ENCODE measurements at places on chromosomes 1 and 21.

GRCh38 chr1:225980005-225980836, 18.9 kb downstream of the SDE2 start:
- DNase-seq: no peak

DNA sequence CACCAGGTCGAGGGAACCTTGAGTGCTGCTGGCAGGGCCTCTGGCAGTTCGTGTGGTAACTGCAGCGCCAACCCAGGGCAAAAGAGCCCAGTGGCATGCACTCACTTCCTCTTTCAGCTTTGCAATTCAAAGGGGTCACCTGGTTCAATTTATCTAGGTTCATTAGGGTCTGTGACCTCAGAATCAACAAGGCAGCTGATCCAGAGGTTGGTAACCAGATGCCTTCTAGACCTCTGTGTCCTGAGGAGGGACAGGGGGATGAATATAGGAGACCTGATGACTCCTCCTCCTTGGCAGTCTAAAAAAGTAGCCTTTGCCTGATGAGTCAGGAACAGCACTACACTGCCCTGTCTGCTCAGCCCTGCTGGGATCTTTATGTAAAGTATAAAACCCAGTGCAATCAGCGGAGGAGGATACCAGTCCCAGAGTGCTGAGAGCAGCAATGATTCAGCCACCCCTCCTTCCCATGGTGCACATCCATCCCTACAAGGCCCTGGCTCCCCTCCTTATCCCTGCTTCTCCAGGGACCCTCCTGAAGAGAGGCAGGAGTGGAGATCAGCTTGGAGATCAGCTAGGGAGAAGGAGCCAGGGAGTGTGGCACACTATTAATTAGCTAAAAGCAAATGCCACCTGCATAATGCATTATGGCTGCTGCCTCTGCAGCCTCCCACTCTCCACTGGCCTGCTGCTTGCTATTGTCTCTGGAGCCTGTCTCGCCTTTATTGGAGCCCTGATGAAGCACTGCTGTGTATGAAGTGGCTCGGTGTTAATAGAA, 11.2 kb upstream of the FMOD start:
- DNase-seq: no peak

DNA sequence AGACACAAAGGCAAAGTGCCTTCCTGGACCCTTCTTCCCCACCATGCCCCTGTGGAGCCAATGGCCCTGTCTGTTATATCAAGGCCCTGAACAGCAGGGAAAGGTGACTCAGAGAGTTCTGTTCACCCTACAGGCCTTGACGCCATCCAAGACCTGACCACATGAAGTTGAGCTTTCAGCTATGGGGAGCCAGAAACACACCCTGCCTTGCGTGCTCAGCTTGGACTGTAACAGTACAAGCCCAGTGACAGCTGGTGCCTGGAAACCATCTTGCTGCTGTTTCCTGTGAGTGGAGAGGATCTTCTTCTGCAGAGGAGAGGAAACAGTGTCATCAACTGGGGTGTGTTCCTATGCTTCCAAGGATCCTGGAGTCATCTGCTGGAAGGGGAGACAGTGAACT, 165.0 kb upstream of the IRF2BP2 start:
- no peak for DNase-seq

GRCh38 chr21:37530901-37531351, 164.4 kb downstream of the DYRK1A start:
- DNase-seq: no peak
